ENCODE measurements at places on chromosomes 6 and 20. TPM values are rescaled to one million over a fixed set of nuclear protein-coding genes. Genes with fewer than 3 reads are reported as not detected.

- no peak for DNase-seq
Measured at GRCh38 chr6:14544666-14545065, 427.1 kb downstream of the CD83 start.

GPSM3 gene
- 19.1 TPM for polyA plus RNA-seq

- DNase-seq = no peak
Measured at GRCh38 chr6:126258150-126258549, 81.8 kb upstream of the CENPW start.

NKAIN4 gene
- polyA plus RNA-seq = 0.29 TPM
